Activated CD8-positive, alpha-beta memory T cell treated with anti-CD3 and anti-CD28 coated beads for 24 hours (primary cell): ENCODE measurements at places on chromosomes 16 and 17.

DNA sequence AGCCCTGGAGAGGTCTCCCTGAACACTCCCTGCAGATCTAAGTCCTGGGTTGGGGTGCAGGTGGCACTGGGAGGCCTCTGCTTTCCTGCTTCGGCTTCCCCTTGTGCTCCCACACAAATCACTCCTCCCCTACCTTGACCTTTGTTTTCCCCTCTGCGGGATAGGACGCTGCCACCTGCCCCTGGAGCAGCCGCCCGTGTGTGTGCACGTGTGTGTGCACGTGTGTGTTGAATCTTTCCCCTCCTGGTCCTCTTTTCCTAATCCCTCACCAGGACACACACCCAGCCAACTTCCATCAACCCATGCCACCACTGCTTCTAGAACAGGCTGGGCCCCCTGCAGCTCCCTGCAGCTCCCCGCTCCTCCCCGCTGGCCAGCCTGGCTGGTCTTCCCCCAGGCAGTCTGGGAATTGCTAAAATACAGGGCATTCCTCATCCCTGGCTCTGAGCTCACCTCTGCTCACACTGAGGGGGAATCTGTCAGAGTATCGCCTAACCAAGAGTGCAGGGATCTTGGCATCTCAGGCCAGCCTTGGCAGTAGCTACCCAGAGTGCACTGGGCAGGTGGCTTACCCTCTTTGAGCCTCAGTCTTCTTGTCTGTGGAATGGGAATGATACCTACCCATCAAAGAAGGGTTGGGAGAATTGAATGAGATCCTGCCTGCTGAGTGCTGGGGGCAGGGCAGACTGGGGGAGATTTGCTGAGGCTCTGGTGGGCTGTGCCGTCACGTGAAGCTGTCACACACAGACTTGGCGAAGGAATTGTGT, 198.5 kb downstream of the NTN1 start:
- no peak for DNase-seq

GRCh38 chr17:56300144-56300543, 146.9 kb downstream of the ANKFN1 start:
- no peak for DNase-seq

GRCh38 chr16:13194766-13195165, 293.4 kb downstream of the SHISA9 start:
- no peak for DNase-seq

GRCh38 chr17:20998571-20999043, 44.2 kb downstream of the USP22 start:
- no peak for DNase-seq

DNA sequence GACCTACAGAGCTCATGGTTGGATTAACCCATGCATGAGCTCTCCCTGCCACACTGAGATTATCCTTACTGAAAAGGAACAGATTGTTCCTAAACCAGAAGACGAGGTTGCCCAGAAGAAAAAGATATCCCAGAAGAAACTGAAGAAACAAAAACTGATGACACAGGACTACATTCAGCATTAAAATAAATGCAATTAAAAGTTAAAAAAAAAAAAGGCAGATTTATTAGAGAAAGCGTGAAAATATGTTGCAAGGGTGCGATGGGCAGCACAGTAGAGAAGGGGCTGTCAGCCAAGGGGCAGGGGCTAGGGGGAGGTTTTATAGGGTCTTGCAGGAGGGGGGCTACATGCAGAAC, 40.2 kb upstream of the BPTF start:
- no peak for DNase-seq

DNA sequence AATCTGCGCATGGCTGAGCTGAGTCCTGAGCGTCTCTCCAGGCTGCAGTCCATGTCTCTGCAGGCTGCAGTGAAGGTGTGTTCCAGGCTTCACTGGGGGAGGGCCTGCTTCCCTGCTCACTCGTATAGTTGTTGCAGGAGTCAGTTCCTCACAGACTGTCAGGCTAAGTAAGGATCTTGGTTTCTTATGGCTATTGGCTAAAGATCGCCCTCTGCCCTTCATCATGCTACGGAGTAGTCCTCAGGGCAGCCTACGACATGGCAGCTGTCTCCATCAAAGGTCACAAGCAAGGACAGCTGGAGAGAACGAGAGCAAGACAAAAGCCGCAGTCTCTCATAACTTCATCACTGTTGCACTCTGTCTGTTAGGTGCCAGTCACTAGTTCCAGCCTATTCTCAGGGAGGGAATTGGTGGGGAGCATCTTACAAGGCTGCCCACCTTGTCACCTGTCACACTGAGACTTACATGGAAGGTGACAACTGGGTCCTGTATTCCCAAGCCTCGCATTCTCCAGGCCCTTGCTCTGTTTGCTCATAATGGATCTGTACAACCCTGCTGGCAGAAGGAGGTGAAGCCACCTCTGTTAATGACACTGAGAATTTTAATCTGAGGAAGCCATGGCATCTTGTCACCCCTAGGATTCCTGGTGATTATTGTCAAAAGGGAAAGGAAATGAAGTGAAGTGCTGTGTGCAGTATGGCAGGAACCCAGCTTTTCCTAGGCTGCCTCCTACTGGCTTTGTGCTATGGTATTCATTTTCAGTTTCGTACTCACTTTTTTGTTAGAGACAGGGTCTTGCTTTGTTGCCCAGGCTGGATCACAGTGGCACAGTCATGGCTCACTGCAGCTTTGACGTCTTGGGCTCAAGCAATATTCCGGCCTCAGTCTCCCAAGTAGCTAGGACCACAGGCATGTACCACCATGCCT, 43.4 kb downstream of the MFSD11 start:
- no peak for DNase-seq

DNA sequence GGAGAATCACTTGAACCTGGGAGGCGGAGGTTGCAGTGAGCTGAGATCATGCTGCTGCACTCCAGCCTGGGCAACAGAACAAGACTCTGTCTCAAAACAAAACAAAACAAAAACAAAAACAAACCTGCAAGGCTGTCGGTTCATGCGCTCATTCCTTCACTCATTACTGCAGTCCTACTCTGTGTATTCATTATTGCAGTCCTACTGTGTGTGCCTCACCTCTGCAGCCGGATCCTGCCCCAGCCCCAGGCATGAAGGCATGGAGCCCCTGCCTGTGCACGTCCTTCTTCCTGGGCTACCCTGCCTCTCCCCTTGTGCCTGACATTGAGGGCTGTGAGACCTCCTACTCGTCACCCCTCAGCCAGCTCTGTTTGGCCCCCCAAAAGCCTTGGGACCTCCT, 57.6 kb downstream of the TMEM235 start:
- no peak for DNase-seq

GRCh38 chr17:63446753-63447470, 806 bp upstream of the CYB561 start:
- peak; percentile 87 for DNase-seq

DNA sequence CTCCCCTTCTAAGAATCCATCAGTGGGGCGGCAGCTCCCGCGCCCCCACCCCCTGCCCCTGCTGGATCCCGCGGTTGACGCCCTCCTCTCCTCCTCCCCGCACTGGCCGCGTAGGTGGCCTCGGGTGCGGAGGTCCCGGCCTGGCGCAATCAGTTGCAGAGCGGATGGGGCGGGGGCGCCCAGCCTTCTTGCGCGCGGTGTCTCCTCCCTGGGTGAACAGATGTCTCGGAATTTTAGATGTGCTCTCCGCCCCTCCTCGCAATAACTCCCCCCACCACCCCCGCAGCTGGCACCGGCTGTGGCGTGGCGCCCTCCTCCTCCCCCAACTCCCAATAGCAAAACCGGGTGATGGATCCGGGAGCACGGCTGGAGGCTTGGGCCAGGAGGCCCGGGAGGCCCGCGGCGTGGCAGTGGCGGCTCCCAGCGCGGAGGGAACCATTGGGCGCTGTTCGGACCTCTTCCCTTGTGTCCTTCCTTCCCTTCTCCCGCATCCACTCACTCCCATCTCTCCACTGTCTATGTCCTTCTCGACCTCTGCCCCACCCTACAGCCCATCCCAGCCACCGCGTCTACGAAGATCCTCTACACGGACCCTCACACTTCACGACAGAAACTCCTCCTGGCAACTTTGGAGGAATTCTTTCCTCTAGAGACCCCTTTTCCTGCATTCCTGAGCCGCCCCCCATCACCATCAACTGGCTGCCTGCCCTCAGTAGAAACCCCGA, 11.0 kb downstream of the NEUROD2 start:
- DNase-seq, result no peak

GRCh38 chr16:84893849-84894599, 74.2 kb downstream of the CRISPLD2 start:
- DNase-seq, result no peak

- DNase-seq, result no peak
Measured at GRCh38 chr16:66856801-66857200, 12.6 kb downstream of the CA7 start.

DNA sequence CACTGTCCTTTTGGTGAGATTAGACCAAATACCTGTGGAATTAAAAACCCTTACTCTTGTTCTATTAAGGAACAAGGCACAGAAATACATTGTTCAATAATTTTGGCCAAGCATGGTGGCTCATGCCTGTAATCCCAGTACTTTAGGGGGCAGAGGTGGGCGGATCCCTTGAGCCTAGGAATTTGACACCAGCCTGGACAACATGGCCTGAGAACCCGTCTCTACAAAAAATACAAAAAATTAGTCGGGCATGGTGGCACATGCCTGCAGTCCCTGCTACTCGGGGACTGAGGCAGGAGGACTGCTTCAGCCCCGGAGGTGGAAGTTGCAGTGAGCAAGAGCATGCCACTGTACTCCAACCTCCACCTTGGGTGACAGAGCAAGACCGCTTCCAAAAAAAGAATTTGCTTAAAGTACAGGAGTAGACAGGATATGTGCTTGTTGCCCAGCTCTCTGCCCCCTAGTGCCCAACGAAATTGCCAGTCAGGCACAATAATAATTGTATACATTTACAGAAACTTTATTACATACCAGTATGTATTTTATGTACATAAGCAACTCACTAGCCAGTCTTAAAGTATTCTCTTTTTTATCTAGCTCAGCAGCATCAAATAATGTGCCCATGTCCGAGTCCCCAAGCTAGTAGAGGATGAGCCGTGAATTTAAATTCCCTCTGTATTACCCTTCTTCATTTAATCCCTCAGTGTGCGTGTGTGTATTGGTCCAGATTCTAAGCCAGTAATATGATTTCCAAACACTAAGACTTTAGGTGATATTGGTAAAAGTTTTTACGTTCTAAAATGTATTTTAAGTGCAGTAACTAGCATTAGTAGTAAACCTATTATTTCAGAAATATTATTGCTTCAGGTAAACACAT, 1.4 kb downstream of the THUMPD1 start:
- no peak for DNase-seq

- no peak for DNase-seq
Measured at GRCh38 chr17:4788159-4788806, 481 bp upstream of the GLTPD2 start.

DNA sequence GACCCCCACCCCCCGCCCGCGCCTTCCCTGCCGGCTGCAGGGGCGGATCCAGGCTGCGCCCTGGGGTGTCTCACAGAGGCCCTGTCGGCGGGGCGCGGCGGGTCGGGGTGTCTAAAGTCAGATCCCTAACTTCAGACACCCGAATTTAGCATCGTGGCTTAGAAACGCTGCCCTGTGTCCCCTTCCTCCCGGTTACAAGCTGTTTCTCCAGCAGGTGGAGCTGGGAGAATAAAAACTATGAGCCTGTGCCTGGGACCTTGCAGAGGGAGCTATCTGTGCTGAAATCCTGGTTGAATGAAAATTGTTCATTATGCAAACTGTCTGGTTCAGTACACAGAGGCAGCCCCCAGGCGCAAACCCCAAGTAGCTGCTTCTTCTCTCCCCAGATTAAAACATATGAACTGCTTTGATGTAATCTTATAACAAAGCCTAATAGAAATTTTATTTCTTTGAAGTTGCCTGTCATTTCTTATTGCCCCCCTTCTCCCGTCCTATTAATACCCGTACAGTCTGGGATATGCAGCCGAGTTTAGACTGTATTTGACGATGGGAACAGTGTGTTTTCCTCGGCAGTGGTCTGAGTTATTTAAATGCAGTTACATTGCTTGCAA, 79.0 kb downstream of the RPA1 start:
- DNase-seq, result peak; percentile 59

DNA sequence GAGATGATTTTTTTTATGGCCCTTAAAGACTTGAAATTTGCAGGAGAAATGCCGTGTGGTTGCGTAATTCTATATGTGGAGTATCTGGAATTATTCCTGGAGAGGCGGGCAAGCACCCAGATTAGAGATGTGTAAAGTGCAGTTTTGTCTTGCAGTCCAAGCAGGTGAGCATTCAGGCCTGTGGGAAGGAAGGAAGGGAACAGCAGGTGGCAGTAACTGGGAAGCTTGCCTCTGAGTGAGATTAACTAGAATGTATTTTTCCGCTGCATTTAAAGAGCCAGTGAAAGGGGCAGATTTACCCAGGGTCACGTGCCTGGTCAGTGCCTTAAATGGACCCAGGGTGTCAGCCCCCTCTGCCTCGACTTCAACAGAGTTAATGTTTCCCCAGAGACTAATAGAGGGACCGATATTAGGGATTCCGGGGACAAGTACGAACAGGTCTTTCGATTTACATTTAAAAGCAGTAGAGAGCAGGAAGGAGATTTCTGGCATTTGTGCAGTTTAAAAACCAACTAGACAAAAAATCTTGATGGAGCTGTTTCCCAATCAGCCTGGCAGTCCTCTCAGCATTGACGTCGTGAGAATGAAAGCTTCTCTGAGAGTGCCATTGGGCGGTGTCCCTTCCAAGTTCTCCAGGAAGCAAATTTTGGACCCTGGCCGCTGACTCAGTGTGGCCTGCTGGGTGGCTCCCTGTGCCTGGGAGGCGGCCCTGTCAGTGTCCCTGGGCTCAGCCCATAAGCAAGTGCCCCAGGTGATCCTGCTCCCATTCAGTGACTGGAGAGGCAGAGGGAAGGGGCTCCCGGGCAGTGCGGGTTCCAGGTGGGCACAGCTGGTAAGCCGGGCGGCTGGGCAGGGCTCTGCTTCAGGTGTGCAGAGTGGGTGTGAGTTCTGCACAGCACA, 38.2 kb downstream of the KSR1 start:
- no peak for DNase-seq

- no peak for DNase-seq
Measured at GRCh38 chr17:82943751-82944150, 103.9 kb upstream of the ZNF750 start.

DNA sequence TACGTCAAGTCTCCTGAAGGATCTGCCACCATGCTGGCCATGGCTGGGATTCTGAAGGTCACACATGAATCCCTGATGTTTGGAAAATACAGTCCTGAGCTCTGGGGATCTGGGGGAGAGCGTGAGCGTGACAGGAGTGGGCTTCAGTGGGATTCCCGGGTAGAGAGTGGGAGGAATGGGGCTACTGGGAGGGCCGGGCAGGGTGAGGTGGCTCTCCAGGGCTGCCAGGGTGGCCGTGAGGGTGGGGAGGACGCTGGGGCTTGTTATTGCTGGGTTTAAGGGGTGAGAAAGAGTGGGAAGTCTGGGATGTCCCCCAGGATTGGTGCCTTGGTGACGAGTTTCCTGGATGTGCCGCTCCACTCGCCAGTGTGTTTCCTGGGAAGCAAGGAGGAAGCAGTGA, 31.3 kb downstream of the FOXL1 start:
- DNase-seq, result no peak
